ENCODE measurements at places on chromosomes 12 and 14.

DNA sequence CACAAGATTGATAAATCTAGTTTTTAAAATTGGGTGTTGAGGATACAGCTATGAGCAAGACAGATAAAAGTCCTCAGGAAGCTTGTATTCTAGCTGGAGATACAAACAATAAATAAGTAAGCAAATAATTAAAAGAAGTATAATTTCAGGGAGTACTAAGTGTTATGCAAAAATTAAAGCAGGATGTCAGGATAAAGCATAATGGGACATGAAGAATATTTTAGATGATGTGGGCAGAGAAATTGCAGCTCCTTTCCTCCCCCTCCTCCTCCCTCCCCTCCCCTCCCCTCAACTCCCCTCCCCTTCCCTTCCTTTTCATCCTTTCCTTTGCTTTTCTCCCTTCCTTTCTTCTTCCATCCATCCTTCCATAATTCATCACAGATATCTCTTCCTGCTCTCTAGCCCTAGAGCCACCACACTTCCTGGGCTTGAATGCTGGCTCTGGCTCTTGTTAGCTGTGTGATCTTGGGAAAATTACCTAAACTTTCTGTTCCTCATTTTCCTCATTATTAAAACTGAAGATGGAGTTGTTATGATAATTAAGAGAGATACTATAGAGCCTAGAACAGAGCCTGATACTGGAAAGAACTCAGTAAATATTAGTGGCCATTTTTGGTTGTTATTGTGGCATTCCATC lies 323.9 kb downstream of the AACS start:
- DNase-seq, result no peak

DNA sequence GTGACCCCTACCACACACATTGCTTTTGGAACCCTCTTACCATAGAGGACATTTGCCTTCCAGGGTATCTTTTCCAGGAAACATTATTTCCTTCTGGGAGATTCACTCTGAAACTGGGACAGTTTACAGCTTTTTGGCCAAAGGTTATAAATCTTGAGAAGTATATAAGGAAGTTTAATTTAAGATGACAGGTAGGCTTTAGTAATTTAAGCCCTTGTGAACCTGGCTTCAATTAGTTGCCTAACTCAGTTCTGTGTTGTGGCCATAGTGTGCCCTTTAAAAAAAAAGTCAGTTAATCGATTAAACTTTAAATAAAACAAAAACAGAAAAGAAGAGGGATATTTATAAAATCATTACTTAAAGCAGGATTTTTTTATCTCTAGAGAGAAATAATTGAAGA lies 142.9 kb downstream of the NAV3 start:
- no peak for DNase-seq

DNA sequence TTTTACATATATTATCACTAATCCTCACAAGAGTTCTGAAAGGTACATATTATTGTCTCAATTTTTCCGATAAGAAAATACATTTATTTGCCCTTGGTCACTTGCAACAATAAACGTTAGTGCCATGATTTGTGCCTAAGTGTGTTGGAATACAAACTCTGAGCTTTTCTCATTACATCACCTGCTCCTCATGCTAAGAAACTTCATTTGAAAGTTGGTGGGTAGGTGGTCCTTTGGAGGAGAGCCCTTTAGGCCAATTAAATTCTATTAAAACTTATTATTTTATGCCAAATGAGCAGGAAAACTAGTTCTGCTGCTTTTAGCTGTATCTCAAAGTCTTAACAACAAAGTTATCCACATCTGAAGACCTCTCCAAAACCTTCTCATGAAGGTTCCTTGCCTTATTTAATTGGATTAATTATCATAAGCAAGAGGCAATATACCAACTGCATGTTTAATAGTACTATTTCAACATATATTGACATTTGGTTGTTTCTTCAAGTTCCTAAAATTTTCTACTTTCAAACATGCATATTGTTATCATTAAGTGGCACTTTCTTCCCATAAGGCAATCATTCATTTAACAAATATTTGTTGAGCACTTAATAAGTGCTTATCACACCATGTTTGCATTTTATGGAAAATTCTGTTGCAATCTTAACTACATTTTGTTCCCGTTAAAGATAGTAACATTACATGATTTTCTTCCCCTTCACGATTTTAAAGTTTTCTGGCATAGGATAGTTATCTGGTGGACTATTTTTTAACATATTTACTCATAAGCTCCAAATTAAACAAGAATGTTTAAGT lies 40.1 kb upstream of the LRRK2 start:
- no peak for DNase-seq

GRCh38 chr14:23486036-23486435 lies 16.5 kb downstream of the NGDN start:
- DNase-seq, result no peak

- DNase-seq, result peak; percentile 50
These were observed 96.1 kb downstream of the IPO8 start for GRCh38 chr12:30599608-30600007.

- peak; percentile 74 for DNase-seq
These were observed 37.1 kb downstream of the NID2 start for GRCh38 chr14:52031781-52032180.

- no peak for DNase-seq
These were observed 101.6 kb downstream of the BRMS1L start for GRCh38 chr14:35927727-35928126.

GRCh38 chr14:75011356-75011994 lies 8.8 kb downstream of the EIF2B2 start:
- peak; percentile 79 for DNase-seq

DNA sequence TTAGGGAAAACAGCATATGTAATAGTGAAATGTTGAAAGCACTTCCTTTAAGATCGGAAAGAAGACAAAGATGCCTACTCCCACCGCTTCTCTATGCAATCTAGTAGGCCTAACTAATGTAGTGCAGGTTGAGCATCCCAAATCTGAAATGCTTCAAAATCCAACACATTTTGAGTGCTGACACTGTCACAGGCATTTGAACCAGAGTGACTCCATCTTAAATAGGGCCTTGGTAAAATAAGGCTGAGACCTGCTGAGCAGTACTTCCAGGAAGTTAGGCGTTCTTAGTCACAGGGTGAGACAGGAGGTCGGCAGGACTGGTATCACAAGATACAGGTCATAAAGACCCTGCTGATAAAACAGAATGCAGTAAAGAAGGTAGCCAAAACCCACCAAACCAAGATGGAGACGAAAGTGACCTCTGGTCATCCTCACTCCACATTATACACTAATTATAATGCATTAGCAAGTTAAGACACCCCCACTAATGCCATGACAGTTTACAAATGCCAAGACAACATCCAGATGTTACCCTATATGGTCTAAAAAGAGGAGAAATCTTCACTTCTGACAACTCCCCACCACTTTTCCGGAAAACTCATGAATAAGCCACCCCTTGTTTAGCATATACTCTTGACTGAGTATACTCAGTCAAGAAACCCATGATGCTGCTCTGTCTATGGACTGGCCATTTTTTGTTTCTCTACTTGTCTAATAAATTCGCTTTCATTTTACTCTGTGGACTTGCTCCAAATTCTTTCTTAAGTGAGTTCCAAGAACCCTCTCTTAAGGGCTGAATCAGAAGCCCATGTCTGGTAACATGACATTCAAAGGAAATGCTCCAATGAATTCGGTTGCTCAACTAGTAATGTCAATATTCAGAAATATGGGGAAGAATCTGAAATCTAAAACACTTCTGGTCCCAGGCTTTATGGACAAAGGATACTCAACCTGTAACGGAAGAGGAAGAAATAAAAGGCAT lies 47.1 kb upstream of the MTERF2 start:
- DNase-seq, result no peak

DNA sequence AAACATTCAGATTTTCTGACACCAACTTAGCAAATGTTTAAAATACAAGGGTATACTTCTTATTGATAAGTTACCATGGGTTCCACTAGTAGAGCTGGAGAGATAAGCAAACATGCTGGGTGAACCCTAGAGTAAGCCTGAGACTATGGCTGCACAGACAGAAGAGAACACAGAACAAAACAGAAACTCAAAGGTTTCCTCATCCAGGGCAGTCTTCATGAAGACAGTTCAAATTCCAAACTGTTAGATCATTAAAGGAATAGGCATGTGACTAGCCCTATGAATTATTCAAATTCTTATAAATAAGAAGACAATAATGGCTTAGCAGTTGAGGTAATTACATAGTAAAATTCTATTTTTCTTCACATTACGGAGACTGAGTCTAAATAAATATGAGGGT lies 28.1 kb downstream of the BTBD7 start:
- peak; percentile 77 for DNase-seq

GRCh38 chr12:168763-169525 lies 45.0 kb downstream of the SLC6A12 start:
- peak; percentile 80 for DNase-seq

DNA sequence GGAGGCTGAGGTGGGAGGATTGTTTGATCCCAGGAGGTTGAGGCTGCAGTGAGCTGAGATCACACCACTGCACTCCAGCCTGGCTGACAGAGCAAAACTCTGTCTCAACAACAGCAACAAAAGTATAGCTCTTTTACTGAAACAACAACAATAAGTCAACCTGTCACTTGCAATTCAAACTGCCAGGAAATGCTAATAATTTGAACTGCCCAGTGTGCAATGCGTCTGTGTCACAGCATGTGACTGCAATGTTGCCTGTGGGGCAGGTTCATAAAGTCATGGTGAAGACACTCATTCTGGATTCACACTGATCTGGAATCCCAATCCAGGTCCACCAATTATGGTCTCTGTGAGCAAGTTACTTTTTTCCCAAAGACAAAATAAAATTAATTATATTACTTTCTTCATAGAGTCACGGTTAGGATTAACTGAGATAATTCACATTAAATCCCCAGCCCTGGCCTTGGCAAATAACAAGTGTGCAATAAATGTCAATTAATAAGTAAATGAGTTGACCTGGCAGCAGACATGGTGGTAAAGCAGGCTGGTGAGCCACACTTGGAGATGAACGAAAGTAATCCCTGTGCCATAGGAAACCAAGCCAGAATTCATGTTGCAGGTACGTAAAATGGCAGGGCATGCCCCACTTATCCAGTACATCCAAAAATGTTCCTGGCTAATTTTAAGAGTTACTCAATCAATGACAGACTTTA lies 89.1 kb upstream of the CPSF6 start:
- no peak for DNase-seq

DNA sequence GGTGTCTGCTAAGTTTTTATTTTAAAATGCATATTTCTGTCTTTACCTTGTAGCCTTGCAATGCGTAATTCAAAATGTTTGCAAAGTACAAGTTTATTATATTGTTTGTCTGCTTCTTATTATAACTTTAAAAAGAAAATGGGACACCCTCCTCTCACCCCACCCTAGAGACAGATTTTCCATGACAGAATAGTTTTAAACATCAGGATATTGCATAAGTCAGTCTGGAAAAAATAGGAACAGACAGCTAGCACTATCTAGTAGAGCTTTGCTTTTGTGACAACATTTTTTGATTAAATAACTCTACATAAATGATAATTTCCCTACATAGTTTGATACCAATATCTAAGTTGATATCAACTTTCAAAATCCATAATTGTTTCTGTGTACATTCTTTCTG lies 71.3 kb downstream of the PDE3A start:
- DNase-seq, result no peak

- no peak for DNase-seq
These were observed 6.0 kb downstream of the KRT7 start for GRCh38 chr12:52238916-52239646.

- DNase-seq, result no peak
These were observed 133.1 kb upstream of the NUDT4 start for GRCh38 chr12:93244514-93245077.

DNA sequence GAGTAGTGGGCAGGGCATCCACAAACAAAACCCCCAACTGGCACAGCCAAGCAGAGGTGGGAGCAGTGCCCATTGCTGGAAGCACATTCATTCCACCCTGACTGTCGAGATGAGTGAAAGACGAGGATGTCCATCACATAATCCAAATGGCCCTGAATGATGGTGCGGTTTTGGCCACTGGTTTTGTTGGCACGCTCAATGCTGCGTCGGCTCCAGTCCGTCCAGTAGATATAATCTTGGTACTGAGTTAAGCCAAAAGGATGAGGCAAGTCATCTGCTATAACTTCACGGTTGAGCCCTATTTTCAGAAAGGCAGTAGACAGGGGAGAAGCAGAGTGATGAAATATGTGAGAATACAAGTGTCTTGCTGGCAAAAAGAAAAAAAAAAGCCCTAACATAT lies 88.1 kb downstream of the BCL2L14 start:
- DNase-seq, result no peak

DNA sequence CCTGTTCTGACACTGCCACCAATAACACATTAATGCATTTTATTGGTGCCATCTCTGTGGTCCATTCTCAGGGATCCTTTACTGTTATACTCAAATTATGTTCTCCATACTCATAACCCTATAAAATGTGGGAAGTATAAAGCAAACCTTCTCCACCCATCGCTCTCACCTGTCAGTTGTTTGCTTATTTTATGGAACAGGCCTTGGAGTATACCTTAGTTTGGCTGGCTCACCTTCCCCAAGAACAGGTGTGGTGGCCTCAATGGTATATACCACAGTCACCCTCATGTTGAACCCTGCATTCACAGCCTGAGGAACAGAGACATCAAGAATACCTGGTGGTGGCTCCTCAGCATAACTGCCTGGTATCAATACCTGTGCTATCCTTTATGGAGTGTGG lies 308.4 kb upstream of the STXBP6 start:
- DNase-seq, result no peak

DNA sequence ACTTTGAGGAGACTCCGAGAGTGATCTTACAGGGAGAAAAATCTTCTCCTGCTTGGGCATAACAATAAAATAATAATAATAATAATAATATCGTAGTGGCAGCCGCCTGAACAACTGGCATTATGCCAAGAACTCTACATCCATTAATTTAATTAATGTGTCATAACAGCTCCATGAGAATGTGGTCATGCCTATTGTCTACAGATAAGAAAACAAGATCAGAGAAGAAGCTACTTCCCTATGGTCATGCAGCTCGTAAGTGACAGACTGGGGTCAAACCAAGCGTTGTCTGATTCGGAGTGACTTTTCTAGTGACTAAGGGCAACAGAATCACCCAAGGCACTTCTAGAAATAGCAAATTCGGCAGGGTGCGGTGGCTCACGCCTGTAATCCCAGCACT lies 11.7 kb downstream of the PROX2 start:
- no peak for DNase-seq

DNA sequence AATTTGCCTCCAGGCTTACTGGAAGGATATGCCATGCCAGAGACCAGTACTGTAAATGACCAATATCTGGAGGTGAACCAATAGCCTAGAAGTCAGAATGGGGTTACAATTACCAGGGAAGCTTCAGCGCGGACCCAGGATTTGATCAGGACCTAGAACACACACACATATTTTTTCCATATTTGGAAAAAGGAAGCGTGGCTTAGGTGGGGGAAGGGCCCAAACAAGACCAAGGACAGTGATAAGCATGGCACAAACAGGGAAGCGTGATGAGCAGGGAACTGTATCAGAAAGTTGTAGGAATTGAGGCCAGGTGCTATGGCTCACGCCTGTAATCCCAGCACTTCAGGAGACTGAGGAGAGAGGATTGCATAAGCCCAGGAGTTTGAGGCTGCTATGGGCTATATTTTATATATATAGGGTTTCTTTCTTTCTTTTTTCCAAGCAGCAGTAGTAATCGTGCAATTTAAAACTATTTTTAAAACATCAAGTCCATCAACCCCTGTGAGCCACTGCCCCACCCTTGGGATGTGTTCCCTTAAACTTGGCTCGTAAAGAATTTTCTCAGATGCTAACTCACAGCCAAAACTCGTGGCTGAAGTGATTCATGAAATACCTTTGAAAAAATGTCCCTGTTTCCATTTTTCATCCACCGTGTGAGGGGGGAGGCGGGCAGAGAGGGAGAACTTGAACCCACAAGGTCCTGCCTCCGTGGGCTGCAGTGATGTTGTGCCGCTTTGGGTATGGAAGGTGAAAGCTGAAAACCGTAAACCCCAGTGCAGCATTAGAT lies 16.7 kb downstream of the HRK start:
- DNase-seq, result peak; percentile 78

Measured in choroid plexus epithelial cell (primary cell).